NCI-H2081 treated with DMSO at 0.1 percent for 48 hours (cell line): ENCODE measurements at places on chromosomes 12 and 14.

DNA sequence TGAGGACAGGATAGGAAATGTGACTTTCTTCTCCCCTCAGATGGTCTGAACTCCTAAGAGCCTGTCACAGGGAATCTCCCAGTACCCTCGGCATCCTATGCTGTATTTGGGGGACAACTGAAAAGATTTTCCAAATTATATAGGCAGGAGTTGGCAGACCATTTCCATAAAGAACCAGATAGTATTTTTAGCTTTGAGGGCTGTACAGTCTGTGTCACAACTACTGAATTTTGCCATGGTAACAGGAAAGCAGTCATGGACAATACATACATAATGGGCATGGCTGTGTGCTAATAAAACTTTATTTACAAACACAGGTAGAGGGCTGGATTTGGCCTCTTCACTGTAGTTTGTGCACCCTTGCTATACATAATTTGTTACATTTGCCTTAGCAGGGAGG, 30.4 kb upstream of the TMEM132C start:
- no peak for DNase-seq

GRCh38 chr12:51647647-51648046, 56.6 kb downstream of the SCN8A start:
- no peak for DNase-seq

DNA sequence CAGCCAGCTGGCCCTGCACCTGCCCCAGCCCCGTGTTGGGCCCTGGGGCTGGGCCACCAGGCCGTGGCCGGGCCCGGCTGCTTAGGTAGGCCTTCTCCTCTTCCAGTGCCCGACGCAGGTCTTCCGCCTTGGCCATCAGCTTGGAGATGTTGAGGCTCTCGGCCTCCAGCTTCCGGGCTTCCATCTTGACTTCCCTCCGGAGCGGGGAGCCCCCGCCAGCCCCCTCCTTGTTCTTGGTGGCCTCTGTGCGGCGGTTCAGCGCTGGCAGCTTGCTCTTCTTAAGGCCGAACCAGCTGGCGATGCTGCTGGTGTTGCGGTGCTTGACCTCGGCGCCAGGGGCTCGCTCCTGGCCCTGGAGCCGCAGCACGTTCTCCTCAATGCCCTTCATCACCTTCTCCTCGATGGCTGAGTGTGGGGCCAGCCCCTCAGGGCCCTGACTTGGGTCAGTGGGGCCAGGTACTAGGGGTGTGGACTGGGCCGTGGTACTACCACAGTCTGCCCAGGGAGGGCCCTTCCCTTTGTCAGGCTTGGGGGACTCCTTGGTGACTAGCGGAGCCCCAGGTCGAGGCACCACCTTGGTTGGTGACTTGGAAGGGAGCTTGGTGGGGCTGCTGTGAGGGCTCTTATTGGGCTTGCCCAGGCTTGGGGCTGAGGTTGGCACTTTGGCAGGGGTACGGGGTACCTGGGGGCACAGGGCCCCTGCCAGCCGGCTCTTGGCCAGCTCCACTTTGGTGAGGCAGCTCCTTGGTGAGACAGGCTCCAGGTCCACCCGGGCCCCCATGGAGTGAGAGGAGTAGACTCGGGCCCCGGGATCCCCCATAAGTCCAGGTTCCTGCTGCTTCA, 33.2 kb downstream of the NCKAP5L start:
- no peak for DNase-seq

DNA sequence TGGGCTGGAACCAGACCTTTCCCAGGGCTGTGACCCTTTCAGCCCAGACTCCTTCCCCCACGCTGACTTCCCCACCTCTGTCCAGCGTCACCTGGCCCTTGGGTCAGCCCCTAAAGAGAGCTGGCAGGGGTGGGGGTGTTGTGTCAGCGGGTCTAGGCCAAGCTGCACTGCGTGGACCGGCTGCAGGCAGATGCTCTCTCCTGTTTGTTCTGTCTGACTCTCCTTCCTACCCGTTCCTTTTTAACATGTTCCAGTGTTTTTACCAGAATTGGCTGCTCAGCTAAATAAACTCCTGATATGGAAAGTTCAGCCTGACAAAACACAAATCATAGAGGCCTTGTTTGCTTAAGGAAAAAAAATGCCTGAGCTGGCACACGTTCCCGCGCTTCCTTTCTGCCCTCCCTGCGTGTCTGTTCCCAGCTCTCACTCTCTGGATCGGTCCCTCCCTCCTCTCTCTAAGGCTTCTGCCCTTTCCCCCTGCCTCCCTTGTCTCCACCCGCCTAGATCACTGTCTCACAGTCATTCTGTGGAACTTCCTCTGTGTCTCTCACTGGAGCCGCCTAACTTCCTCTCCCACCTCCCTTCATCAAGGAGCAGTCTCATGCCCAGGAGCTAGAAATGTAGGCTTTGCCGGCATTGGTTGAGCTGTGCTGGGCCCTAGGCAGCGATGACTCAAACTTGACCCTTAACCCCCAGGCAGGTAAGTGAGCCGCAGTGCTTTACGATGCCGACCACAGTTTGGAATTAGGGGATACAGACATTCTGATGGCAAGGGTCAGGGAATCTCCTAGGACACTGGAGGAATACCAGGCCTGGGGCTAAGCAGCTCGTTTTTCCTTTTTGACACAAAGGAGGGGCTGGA, 15.5 kb upstream of the MLXIP start:
- no peak for DNase-seq

GRCh38 chr14:61494018-61494417, 172.6 kb downstream of the PRKCH start:
- DNase-seq: no peak

DNA sequence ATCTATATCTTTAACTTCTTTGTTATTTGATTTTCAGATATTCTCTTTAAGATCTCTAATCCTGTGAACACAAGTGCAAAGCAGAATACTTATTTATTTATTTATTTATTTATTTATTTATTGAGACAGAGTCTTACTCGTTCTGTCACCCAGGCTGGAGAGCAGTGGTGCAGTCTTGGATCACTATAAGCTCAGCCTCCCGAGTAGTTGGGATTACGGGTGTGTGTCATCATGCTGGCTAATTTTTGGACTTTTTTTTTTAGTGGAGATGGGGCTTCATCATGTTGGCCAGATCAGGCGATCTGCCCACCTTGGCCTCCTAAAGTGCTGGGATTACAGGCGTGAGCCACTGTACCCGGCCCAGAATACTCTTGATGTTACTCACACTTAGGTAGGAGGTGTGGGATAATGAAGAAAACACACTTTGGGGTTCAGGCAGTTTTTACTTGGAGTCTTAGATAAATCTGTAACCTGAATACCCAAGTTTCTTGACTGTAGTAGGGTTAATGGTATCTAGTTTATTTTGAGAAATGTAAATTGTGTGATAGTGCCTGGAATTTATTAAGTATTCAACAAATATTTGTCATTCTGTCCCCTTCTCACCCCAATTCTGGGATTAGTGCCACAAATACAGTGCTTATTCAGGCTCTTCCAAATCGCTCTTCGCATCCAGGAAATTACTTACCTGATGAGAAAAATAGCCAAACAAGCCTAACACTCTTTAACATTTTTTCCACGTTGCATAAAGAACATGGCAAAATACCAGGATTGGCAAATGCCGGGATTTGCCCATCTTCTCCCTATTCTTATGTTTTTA, 33.0 kb downstream of the METAP2 start:
- no peak for DNase-seq

DNA sequence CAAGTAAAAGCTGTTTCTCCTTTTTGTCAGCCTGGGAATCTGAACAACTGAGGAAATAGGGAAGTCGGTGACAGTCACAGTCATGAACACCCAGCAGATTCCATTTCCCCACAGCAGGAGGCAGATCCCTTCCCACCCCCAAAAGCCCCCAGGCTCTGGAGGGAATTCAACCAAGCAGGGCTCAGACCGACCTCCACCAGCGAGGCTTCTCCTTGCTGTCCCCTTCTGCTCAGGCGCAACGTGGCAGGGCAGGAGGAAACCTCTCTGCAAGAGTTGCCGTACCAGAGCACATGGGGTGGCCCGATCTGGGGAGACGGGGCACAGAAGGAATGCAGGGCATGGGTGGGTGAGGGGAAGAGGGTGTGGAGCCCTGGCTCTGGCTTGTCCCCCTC, 319 bp downstream of the GALNT6 start:
- no peak for DNase-seq

- DNase-seq: no peak
Measured at GRCh38 chr14:47790477-47790876, 115.1 kb upstream of the MDGA2 start.

DNA sequence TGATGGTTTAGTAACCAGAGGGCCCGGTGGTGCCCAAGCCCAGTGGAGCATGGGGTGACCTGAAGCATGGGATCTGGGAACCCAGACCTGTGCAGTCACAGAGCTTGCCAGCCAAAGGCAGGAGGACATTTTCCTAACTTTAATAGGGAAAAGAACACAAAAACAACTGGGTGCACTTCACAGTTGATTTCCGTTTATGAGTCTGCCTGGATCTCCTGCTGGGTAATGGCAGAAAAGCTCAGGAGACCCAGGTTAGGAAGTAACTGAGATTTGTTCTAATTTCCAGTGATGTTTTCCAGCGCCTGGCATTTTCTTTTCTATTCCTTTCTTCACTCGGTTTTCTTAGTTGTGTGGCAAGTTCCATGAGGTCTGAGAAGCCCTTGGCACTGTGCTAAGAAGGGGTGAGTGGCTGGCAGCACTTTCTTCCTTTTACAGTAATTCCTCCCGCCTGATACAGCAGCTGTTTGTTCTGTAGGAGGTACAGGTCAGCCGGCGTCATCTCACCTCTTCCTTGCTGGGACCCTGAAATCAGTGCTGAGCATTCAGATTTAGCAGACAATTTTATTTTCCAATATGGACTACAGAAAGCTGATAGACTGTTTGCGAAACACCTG, 5.1 kb downstream of the CACNA1C start:
- no peak for DNase-seq

DNA sequence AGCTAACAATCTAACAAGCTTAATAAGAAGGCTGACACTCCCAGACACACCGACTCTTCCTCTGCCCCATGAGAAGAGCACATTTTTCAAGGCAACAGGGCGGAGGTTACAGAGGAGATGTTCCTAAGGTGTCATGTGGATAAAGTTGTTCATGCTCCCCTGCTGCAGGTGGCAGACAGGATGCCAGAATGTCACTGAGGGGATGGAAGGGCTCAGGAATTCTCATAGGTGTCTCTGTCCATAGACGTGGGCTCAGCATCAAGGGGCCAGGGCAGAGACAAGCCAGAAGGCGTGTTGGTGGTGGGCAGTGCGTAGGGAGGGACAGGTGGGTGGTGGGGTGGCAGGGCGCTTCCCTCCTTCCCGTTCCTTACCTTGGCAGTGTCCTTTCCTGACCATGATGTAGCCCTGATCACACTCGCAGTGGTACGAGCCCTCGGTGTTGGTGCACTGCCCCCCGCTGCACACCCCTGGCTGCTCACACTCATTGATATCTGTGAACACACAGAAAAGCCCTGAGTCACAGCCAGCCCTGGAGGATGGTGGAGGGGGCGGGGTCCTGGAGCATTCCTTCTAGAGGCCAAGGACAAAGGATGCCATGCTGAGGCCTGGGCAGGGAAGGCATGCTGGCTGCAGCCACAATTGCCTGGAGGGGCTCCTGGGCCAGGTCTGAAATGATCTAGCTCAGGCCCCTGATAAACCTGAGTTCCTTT, 23.0 kb downstream of the ISCA2 start:
- no peak for DNase-seq

- no peak for DNase-seq
Measured at GRCh38 chr12:3697311-3697870, 55.5 kb downstream of the CRACR2A start.

DNA sequence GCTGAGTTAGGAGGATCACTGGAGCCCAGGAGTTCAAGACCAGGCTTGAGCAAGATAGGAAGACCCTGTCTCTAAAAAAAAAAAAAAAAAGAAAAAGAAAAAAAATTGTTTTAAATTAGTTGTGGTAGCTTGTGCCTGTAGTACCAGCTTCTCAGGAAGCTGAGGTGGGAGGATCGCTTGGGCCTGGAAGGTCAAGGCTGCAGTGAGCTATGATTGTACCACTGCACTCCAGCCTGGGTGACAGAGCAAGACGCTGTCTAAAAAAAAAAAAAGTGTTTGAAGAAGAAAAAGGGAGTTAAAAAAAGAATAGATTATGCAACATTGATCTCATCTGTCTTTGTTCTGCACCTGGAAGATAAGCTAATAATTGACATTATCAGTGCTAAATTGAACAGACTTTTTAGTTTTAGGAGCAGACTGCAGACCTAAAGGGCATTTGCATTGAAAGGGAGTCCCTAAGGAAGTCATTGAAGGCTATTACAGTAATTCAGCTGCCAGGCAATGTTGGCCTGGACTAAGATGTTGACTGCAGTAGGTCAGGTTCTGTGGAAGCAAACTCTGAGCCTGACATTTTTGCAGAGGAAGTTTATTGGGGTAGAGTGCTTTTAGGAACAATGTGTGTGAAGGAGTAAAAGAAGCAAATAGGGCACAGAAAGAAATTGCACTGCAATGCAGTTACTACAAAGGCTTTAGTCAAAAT, 215.8 kb downstream of the PCNX1 start:
- DNase-seq: no peak

GRCh38 chr12:57717846-57718640, 20.5 kb downstream of the AGAP2 start:
- DNase-seq: no peak

GRCh38 chr12:9750276-9751203, 10.2 kb downstream of the CD69 start:
- DNase-seq: peak; percentile 7

DNA sequence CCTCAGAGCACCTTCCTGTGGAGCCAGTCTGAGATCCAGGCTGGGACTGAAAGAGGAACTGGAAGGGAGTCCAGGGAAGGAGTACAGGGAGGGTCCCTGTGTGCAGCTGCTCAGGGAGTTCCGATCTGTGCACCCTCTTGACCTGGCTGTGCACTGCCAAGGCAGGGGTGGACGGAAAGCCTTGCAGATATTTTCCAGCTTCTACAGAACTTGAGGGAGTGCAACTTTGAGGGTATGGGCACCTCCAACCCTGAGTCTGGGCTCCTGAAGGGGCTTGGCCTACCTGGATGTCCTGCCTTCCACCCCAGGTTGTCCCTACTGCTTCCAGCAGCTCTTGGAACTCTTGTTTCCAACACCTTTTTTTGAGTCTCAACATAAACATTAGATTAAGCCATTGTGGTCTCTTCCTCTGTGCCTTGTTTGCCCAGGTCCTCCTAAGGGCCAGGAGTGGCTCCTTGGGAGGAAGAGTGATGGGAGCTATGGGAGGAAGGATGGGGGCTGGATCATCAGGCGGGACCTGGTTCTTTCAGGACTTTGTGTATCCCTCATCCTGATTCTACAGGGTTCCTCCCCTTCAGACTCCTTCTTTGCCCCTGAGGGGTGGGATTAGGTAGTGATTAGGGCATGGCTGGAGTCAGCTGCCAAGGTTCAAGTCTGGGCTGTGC, 3.5 kb downstream of the KRT7 start:
- DNase-seq: no peak

- DNase-seq: no peak
Measured at GRCh38 chr14:76088326-76088725, 63.4 kb upstream of the GPATCH2L start.

DNA sequence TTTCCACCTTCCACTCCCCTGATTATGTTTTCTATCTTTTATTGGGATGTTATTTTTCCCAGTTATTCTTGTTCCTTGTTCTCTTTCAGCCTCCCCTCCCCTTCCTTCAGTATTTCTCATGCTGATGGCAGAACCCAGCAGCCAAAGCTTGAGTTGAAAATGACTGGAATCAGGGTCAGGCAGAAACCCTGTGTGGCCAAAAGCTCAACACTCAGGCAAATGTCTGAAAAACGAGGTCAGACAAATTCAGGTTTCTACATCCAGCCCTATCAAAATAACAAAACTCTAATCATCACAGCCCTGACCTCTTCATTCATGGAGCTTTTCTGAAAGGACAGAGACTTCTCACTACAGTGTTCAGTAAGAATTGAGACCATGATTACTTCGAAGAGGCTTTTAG, 134.6 kb downstream of the PTPRR start:
- DNase-seq: no peak

- no peak for DNase-seq
Measured at GRCh38 chr14:76710056-76711010, 50.9 kb upstream of the VASH1 start.
